Pancreas (tissue), 10 donors: ENCODE measurements at places on chromosomes 7 and 10. TPM values are rescaled to one million over a fixed set of nuclear protein-coding genes. Genes with fewer than 3 reads are reported as not detected.

DNA sequence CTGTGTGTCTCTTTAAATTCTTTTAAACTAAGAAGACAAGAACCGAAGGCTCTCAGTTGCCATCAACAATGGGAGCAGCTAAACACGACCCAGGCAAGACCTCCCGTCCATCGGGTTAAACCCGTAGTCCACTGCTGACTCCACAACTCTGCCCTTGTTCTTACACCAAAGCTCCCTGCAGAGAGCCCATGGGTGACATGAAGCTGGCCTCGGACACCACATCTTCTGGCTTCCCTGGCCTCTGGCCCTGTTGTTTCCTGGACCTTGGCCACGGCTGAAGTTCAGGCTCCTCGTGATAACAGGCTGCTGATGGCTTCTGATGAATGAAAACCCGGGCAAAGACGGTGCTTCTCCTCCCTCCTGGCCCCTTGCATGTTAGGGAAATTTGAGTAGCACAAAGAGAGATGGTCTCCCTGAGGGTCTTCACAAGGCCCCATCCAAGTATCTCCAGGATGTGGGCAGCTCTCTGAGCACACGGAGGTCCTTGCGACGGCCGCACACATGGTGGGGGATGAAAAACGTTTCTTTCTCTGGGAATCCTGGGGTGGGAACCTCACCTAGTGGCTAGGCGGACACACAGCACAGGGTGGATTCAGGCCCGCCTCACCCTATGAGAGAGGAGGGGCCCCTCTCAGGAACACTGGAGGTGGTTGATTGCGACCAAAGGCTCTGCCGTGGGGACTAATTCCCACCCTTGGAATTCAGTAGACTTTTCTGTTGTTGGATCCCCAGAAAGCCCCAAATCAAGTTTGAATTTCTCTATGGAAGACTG is 271.1 kb downstream of the ADARB2 start:
- H3K27me3 ChIP-seq = no peaks in the 10 kb centered on the region
- H3K4me1 ChIP-seq = no peaks in the 10 kb centered on the region
- H3K36me3 ChIP-seq = no peaks in the 10 kb centered on the region

- H3K27me3 ChIP-seq = no peaks in the 10 kb centered on the region
- H3K4me1 ChIP-seq = no peaks in the 10 kb centered on the region
- H3K36me3 ChIP-seq = no peaks in the 10 kb centered on the region
Measured at GRCh38 chr7:11540271-11540761, 291.7 kb downstream of the THSD7A start.

GRCh38 chr10:125640653-125641052 is 42.3 kb downstream of the TEX36 start:
- no peak for DNase-seq
- no peak overlapping the region for H3K4me3 ChIP-seq
- no peaks in the 10 kb centered on the region for H3K27me3 ChIP-seq

DNA sequence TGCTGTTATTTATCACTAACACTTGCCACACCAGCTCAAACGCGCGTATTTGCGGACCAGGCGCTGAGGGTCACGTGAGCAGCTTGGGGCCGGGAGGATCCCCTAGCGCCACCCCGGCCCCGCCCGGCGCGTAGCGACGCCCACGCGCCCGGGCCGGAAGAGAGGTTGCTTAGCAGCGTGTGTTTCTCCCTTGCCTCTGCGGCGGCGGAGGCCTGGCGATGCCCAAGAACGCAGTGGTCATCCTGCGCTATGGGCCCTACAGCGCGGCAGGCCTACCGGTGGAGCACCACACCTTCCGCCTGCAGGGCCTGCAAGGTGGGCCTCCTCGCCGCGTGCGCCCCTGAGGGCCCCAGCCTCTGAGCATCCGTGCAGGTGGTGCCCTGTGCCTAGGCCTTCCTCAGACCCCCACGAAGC is at the start of gene C10orf53:
Gene C10orf53, plus strand, starts transcription at position 172 of the 414 bp plus-strand sequence. Its CDS starts 47 bp downstream, at position 219.
- H3K4me3 ChIP-seq = no peak within 1 kb of the TSS
- no peaks in the 10 kb centered on the region for H3K36me3 ChIP-seq
- no peaks in the 10 kb centered on the region for H3K4me1 ChIP-seq
- H3K27me3 ChIP-seq = no peaks in the 10 kb centered on the region
- no peak within 1 kb of the TSS for H3K27ac ChIP-seq
- peak; percentile 29 for DNase-seq

- H3K27me3 ChIP-seq = no peaks in the 10 kb centered on the region
- no peak overlapping the region for H3K27ac ChIP-seq
- H3K4me3 ChIP-seq = no peak overlapping the region
- DNase-seq = no peak
Measured at GRCh38 chr10:109588259-109588658, 335.1 kb downstream of the XPNPEP1 start.

TMEM196 gene
- 0.70 TPM for total RNA-seq

LDB1 gene
- total RNA-seq = 19.1 TPM
